Activated CD4-positive, CD25-positive, alpha-beta regulatory T cell treated with anti-CD3 and anti-CD28 coated beads, Interleukin-2, amount 50 U/mL, for 24 hours (primary cell): ENCODE measurements at places on chromosomes 1 and 21.
A peak's percentile ranks its signal among the peaks of the same experiment; 100 is the strongest.

DNA sequence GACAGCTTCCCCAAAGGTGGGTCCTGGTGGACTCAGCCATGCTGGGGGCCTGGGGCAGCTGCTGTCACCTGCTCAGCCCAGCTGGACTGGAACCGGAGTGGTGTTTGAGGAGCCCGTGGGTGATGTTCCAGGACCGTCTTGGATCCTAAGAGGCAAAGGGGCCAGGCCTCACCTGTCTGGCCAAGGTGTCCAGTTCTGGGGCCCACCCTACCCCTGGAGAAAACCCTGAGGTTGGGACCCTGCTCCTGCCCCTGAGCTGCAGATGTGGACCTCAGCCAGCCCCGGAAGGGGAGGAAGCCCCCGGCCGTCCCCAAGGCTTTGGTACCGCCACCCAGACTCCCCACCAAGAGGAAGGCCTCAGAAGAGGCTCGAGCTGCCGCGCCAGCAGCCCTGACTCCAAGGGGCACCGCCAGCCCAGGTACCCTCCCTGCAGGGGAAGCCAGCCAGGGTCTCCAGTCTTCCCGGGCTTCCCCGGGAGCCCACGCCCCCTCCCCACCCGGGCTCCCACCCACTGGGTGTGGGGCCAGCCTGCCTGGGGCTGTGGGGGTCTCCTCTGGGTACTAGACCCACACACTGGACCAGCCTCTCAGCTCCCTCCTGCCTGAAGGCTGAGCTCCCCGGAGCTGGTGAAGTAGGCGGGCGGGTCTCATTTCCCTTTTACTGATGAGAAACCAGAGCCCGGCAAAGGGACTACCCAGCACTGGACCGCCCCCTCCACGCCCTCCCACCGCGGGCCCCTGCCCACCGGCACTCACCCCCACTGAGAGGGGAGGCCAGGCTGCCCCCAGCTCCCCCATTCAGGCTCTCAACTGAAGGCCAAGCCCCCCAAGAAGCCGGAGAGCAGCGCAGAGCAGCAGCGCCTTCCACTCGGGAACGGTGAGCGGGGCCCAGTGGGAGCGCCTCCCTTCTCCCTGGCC, 1.3 kb downstream of the AIRE start:
- no peak for ATAC-seq

DNA sequence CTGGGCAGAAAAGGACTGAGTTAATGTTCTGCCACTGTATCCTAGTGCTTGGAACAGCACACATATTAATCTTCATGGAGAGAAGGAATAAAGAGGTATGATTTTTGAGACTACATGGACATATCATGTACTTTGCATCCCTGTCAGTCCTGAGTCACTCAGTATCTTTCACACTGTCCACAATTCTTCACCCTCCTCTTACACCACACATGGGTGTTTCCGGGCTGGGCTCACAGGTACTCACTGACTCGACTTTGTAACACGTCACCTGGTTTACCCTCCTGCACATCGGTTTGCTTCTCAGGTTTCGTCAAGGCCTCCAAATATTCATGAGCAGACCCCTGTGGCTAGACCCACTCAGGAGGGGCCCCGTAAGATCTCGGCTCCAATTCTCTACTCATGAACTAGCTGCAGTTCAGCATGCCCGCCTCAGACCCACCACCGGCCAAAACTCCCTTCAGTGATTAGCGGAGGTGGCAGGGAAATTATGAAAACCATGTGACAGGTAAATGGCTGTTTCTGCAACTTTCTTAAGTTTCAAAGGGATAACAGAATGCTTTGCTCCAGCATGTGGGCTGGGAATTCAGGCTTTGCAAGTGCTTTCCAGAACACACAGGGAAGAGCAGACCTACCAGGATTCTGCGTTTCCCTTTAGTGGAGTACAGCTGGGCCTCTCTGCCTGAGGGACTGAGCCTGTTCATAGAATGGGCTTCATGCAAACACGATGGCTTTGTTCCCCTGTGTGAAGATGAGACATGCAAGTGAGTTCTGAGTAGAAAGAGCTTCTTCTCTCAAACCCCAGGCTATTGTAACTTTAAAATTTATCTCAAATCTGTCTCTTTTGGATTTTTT, 31.3 kb upstream of the TRABD2B start:
- ATAC-seq: no peak

- no peak for ATAC-seq
These were observed 142.8 kb downstream of the ZZZ3 start for GRCh38 chr1:77539519-77540142.

- ATAC-seq: no peak
These were observed 65.8 kb downstream of the AHCTF1 start for GRCh38 chr1:246865921-246866320.

GRCh38 chr1:207156826-207157225, 52.8 kb downstream of the C4BPA start:
- ATAC-seq: no peak

DNA sequence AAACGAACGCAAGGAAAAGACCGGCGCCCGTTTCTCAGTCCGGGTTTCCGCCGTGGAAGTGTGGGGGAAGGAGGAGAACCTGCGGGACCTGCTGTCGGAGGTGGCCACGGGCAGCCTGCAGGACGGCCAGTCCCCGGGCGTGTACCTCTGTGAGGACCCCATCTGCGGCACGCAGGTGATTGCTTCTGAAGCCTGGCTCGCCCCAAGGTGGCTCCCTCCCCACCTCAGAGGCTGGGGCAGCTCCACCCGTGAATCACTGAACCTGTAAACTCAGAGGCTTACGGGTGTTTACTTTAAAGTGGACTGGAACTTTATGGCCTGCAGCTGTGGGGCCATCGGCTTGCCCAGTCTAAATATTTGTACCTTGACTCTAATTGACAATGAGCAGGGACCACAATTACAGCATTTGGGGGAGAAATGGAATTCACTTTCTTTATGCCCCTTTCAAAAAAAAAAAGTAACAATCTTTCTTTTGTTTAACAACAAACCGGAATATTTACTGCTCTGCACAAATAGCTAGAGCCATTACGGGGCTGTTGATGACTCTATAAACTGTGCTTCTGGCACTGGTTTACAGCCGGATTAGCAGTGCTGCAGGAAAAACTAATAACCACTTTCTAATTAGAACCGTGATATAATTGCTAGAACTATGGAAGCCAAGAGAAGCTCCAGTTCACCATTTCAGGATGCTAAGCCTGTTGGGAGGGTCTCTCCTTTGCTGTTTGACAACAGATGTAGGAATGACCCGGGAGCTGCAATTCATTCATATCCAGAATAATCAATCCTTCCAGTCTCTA, 454.8 kb downstream of the KIF26B start:
- ATAC-seq: no peak

DNA sequence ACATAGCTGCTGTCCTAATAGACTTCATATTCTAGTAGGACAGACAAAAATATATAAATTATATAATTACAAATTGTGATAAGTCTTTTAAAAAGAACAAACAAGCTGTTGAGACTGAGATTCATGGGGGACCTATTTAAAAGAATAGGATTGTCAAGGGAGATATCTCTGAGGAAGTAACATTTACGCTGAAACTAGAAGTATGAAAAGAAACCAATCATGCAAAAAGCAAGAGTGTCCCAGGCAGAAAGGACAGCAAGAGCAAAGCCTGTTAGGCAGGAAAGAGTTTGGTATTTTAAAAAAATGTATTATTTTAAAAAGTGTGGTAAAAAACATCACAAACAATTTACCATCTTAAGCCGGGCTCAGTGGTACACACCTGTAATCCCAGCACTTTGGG, 9.1 kb upstream of the METTL13 start:
- ATAC-seq: no peak

- ATAC-seq: no peak
These were observed 1.5 kb downstream of the LSS start for GRCh38 chr21:46226920-46227599.

GRCh38 chr1:22691031-22691753, 19.4 kb upstream of the EPHB2 start:
- no peak for ATAC-seq

- ATAC-seq: no peak
These were observed 8.2 kb upstream of the MTFR1L start for GRCh38 chr1:25811384-25812082.

GRCh38 chr1:193785850-193786420, 599.5 kb upstream of the B3GALT2 start:
- no peak for ATAC-seq

DNA sequence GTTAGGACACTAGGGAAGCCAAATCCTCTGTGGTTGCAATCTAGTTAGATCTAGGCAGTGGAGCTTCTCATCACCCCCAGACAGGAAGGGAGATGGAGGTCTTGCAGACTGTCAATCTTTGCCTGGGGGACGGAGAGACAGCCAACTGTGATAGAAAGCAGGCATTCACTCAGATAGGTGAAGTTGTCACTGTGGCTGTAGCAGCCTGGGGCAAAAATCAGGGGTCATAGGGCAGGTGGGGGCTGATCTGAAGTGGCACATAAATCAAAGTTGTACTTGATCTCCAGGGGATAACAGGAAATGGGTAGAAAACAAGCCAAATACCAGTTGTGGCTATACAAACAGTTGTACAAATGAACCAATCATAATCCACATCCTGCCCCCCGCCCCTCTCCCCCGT, 620.9 kb upstream of the USP24 start:
- no peak for ATAC-seq

- ATAC-seq: no peak
These were observed 9.3 kb downstream of the MIER1 start for GRCh38 chr1:66933887-66934700.

DNA sequence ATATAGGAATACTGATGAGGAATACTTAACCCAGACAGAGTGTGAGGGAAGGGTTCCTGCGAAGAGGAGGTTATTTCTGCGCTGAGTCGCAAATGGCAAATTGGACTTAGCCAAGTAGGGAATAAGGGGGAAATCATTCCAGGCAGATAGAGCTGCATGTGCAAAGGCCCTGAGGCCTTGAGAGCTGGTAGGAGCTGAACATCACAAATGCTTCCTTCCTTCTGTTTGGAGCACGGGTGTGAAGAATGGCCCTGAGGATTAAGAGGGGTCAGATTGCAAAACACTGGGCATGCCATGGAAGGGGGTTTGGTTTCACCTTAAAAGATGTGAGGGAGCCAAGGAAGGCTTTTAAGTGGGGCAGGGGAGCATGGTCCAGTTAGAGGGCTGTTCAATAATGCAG, 12.4 kb downstream of the IER5 start:
- ATAC-seq: no peak

DNA sequence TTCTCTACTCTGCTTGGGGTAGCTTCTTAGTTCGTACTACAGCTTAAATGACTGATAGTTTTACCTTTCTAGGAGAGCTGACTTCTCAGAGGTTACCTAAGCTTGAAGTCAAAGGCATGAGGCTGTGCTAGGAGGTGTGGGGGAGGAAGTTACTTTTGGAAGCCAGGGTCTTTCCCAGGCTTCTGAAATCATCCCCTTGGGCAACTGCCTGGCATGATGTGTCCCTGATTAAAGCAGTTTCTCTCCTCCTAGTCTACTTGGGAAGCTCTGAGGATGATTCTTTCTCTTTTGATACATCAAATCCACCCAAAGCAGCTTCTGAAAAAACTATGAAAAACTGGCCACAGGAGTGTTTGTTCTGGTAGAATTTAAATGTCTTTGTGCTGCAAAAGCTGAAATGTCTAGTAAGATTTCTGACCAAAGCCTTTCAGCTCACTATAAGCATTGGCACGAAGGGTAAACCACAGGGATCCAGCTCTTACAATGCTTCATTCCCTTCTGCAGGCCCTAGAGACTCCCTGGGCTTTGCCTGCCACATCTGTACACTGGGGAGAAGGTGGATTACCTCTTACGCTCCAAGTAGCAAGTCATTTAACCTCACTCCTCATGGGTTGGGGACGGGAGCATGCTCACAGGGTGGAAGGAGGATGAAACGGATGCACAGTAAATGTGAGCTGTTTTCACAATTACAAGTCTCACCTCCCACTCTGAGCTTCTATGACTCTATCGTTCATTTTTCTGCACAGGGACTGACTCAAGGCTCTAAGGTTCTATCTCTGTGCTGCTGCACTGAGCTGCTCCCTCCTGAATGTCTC, 59.6 kb downstream of the RUNX1 start:
- ATAC-seq: peak; percentile 79

DNA sequence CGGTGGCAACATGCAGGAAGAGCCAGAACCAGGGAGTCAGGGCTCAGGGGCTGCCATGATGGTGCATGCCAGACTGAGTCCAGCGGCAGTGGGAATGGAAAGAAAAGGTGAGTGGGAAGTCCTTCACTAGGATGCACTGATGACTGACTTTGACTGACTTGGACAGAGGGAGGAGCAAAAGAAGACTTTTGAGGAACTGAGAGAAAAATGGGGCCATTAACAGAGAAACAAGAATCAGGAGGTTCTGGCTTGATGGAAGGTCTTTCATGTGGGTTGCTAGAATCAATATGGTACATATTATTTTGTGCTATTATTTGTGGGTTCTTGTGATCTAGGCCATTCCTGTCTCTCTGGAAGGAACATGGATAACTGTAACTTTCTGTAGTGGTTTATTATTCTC, 454.6 kb upstream of the PROX1 start:
- no peak for ATAC-seq

DNA sequence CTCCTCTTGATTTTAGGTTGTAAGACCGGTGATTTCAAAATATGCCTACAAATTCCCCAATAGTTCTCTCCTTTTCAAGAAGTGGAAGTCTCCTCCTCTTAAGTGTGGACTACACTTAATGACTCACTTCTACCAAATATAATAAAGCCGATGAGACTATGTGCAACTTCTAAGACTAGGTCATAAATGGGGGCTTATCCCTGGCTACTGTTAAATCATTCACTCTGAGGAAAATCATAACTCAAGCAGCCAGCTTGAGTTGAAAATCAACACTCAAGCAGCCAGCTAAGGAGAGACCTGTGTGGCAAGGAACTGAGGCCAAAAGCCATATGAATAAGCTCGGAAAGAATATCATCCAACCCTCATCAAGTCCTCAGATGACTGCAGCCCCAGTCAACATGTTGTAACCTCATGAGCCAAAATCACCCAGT, 49.6 kb upstream of the PSMG1 start:
- no peak for ATAC-seq

DNA sequence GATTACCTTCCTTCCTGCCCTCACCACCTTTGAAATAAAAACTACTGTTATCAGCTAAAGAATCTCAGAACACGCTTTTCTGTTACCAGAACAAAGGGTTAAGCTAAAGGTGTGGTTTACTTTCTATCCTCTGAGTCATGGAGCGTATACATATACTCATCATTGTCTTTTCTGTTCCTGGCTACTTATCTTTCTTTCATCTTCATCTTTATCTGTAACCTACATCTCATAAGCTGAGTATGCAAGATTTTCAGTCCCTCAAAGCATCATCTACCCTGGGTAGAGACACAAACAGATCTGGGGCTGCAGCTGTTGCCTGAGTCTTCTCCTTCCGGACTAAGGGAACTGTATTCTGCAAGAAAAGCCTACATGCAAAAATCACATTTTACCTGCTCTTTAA, 75.6 kb downstream of the LMO4 start:
- peak; percentile 85 for ATAC-seq

DNA sequence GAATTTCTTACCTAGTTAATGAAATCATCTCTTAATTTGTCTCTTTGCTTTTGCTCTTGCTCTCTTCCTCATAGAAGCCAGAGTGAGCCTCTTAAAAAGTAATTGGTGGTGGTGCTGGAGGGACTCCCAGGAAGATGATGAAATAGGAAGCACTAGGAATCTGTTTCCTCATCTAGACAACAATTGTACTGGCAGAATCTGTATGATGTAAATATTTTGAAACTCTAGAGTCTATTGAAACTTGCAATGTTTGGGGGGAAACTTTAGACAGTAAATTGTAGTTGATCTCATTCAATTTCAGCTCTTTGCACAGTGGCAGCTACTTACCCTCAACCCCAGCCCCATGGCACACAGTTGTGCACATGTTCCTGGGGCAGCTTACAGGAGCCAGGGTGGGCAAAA, 10.6 kb downstream of the RGSL1 start:
- no peak for ATAC-seq

GRCh38 chr1:24098943-24099638, 12.8 kb downstream of the MYOM3 start:
- ATAC-seq: no peak
